ENCODE measurements at places on chromosomes 13 and 19.

DNA sequence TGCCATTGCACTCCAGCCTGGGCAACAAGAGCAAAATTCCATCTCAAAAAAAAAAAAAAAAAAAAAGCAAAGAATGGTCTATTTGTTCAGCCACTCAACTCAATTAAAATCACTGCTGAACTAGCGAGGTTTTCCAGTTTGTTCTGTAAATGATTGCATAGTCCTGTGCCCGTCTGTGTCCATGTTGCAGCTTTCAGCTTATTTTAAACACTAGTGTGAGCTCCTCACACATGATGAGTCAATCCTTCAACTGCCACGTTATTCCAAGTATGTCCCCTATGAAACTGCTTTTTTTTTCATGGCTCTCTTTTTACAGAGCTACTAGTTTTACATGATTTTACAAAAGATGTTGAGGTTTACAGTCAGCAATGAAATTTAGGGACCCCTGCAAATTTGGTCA, 12.2 kb downstream of the SUGP2 start:
- DNase-seq: no peak

DNA sequence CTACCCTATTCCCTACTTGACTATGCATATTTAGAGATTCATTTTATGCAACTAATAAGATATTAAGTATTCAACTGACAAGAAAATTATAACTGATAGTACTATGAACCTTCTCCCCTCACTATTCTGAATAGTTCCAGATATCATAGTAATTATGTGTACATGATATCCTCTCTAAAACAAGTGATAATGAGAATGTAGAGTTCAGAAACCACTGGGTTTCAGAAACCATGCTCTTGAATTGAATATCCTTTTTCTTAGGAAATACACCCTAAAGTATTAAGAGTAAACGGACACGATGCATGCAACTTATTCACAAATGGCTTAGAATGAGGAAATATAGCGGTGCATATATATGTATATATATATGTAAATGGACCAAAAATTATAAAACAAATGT, 160.9 kb downstream of the TBC1D4 start:
- no peak for DNase-seq

DNA sequence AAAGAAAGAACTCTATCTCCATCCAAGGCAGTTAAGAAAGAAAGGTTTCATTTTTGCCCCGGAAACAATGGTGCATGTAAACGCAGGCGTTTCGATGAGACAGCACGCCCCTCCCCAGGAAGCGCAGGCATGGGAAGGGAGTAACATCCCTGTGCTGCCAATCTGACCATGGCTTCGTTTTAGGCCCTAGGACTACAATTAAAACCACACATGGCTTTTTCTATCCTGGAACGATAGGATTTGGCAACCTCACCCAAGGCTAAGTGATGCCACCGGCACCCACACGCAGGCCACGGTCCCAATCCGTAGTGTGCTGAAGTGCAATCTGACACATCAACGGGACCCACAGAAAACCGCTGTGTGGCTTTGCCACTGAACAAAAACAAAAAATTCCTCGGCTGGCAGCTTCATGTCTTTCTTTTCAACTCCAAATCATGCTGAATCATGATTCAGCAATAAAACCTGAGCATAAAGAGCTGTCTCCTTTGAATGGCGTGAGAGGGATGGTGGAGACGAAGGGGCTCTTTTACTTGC, 24.2 kb downstream of the RANBP3 start:
- DNase-seq: no peak

DNA sequence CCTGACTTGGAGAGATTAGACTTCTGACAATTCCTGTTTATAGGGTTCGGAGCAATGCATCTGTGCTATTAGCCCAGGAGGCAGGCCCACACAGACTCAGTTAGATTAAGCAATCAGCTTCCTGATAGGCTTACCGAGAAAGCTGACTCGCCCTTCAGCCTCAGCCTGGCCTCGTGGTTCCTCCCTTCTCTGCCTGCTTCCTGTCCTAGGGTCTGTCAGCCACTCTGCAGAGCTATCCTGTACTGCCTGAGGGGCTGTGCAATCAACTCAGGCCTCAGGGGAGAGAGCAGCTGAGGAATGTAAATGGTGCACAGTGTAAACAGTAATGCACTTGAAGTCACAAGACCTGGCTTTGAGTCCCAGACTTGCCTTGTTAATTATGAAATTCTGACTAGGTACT, 30.7 kb downstream of the HTR2A start:
- DNase-seq: peak; percentile 10

GRCh38 chr13:26699197-26699490, 61.4 kb downstream of the GPR12 start:
- no peak for DNase-seq

DNA sequence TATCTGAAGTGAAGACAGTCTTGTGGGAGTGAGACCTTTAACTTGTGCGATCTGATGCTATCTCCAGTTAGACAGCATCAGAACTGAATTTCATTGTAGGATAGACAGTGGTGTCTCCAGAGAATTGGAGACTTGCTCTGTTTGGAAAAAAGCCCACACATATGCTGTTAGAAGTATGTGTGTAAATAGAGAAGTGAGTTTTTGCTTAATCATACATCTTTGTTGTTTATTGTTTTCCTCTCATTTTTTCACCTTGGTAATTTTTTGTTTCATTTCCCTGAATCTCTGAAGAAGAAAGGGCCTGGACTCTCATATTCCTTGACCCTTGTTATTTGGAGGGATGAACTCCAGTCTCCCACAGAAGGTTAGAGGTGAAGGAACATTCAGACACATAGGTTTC, 21.8 kb downstream of the FPR3 start:
- DNase-seq: no peak

GRCh38 chr19:40641281-40641680, 40.1 kb downstream of the LTBP4 start:
- DNase-seq: no peak

- no peak for DNase-seq
Observed at GRCh38 chr19:42018503-42019193, 24.6 kb upstream of the ATP1A3 start.

All from GM10248 (cell line).